ENCODE measurements at places on chromosomes 1 and 21.

DNA sequence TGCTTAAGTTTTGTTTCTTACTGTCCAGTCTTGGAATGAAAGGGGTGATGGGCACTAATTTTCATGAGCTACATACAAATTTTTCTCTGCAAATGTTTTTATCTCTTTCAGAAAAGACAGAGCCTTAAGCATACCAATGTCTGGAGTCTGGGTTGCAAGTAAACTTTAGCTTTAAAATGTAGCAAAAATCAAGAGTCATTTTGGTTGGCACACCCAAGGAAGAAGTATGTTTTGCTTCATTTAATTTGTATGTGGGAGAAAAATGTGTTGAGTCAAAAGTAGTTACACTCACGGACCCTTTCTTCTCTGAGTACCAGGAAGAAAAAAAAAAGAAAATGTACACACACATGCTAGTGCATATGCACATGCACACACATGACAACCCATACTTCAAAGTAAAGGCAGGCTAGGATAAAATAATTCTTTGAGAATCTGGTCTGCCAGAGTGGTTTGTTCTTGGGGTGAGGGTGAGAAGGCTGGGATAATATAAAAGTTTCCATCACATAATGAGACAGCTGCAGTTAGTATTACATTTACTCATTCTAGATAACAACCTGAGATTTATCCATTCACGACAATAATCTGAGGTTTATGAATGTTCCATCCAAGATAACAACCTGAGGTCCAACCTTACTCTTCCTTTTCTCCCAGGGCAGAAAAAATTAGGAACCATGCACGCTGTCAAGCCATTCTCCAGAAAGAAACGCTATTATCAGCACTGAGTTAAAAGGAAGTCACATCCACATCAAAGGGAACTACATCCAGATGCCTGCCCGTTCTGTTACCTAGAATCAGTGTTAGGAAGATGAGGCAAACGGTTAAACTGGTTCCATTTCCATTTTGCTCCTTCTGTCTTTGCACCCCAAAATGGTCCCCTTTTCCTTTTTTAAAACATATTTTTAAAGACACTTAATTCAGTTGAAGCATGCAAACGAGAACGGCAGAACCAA, 9.3 kb downstream of the DPYD start:
- no peak for DNase-seq

GRCh38 chr1:26162220-26162709, 3.4 kb downstream of the FAM110D start:
- DNase-seq: no peak

- DNase-seq: no peak
These were observed 57.1 kb downstream of the ADCY10 start for GRCh38 chr1:167856711-167857418.

GRCh38 chr1:246008363-246008831, 498.7 kb downstream of the SMYD3 start:
- DNase-seq: no peak

- DNase-seq: no peak
These were observed 86.6 kb downstream of the ZBTB18 start for GRCh38 chr1:244137725-244138124.

DNA sequence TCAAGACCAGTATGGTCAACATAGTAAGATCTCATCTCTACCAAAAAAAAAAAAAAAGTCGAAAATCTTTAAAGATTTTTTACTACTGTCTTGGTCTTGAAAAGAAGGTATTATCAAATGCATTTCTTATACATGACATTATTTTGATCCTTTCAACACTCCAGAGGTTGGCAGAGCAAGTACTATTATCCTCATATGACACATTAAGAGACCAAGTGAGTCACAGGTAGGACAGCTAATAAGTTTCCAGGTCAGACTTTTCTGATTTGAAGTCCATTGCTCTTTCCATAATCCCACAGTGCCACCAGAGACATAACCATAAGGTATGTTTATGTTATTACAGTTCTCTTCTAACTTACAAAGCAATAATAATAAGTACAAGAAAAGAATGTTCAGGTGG, 15.2 kb downstream of the DBT start:
- no peak for DNase-seq

DNA sequence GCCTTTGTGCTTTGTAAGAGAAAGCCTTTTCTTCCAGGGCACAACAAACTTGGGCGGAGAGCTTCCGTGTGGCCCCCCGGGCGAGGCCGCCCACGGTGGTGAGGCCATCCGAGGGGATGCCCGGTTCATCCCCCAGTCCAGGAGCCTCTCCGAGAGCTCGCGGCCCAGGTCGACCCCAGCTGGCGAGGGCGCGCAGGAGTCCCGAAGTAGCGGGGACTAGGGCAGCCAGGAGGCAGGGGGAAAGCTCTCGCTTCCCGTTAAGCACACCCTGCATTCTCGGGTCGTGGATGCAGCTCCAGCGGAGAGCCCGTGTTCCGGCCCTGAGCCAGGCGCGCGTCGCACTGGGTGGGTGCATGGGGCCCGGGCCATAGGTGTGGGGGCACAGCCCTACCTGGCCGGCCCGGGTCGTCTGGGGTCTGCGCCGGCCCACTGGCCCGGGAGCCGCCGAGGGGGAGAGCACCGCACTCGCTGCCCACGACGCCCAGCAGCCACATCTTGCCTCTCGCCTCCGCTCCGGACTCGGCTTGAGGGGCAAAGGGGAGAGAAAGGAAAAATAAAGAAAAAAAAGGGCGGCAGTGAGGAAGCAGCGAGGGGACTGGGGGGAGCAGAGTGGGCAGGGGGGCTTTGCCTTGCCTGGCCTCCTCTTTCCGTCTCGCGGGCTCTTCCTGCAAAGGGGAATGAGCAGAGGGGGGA, 1.8 kb downstream of the RNF220 start:
- peak; percentile 69 for DNase-seq

GRCh38 chr1:66583021-66583420, 49.1 kb downstream of the SGIP1 start:
- no peak for DNase-seq

DNA sequence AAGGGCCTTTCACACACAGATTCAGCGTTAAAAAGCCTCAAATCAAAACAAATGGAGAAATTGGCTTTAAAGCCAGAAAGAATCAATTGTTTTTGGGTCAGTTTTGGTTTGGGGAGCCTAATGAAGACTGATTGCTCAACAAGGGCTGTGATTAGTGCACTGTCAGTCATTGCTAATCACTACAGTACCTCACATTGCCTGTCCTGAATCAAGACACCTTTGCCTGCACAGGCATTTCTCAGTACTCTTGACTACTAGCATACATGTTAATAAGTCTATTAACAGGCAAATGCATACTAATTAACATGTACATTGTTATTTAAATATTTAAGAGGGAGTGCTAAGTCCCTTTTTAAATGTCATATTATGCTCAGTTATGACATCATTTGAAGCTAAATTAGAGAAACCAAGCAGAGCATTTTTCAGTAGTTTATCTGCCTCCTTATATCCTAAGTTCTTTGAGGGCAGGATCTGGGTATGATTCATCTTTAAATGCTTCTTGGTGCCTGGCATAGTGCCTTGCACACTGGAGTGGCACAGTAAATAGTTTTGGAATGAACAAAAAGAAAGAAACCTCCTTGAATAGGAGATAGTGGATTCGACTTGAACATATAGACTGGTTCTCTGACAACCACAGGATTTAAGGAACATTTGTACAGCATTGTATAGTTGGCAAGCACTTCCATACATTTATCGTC, 25.8 kb upstream of the CCN1 start:
- no peak for DNase-seq

DNA sequence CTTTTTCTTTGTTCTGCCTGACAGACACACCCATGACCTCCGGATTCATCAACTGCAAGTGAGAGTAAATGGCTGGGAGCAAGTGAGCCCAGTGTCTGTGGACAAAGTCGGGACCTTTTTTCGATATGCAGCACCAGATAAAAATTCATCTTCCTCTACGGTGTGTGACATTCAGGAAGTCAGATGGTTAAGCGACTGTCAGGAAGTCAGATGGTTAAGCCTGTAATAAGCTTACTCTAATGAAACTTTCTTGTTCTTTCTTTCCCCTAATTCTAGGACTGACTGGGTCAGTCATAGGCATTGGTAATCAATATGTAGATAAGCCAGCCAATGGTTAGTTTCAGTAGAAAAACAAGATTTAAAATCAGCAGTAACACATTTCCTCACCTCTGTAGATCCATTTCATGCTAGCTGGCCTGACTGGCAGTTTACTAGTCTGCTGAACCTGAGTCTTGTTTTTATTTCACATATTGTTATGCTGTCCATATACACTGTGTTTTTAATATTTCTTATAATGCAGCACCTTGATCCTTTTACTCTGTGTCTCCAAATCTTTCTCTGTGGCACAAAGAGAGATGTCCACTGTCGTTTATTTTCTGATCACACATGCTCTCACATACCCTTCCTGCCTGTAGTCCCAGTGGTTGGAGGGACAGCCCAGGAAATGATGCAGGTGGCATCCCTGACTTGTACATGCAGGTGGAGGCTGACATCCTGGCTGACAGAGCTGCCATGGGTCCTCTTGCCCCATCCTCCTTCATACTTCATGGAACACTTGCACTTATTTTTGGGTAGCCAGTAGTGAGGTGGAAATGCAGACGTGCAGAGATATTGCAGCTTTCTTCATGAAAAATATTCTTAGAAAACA, 115.8 kb downstream of the VPS13D start:
- DNase-seq: no peak

DNA sequence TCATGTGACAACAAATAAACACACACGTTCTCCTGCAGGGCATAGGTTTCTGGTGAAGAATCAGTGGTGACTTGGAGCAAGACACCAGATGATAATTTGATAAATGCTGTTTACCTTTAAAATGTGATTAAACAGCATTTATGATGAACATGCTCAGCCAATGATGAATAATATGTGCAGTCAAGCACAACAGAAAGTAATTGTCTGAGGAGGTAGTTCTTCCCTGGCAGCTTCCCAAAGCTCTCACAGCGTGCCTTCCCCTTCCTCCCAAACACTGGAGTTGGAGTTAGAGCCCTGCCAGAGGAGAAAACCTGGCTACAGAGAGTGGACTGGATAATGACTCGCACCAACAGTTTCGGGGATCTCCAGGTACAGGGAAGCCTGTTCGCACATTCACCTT, 463.5 kb downstream of the SMYD3 start:
- DNase-seq: no peak

- no peak for DNase-seq
These were observed 84.3 kb downstream of the OLFML3 start for GRCh38 chr1:114063544-114063943.

DNA sequence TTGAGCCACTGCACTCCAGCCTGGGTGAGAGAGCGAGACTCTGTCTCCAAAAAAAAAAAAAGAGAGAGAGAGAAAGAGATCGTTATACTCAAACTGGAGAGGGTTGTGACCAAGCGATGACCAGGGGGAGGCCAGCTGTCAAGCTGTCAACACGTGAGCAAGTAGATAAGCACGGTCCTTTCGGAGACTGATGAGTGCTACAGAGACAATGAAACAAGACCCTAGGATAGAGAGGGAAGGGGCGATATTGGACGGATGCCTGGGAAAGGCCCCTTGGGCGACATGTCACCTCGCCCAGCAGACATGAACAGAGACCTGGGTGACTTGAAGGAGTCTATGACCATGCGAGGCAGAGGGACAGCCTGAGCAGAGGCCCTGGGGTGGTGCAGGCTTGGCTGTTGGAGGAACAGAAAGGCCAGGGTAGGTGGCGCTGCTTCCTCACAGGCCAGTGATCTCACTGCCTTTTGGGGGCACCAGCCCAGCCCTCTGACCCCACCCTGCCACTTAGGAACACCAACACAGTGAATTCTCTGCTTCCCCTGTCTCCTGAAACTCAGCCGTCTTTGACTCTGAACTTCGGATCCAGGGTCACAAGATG, 100.8 kb upstream of the IFFO2 start:
- DNase-seq: no peak

DNA sequence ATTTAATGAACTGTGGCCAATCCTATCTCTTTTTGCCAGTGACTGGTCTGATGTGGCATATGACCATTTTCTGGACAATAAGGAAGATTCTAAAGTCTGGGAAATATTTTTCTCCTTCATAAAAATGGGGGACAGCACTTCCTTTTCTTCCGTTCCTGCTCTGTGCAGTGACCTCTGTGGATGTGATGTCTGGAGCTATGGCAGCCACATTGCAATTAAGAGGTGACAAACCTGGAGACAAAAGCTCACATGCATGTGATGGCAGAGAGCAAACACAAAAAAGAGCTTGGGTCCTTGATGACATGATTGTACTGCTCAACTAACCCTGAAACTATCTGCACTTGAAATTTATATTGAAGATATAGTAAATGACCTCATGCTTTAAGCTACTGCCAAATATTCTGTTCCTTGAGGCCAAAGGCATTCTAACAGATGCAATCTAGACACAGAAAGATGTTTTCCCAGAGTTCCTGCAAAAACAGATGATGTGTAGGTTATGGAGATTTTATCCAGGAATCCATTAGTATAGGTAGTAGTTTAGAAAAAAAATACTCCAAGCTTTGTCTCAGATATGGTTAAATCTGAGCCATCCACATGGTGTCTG, 2.2 kb upstream of the MAGI3 start:
- no peak for DNase-seq

DNA sequence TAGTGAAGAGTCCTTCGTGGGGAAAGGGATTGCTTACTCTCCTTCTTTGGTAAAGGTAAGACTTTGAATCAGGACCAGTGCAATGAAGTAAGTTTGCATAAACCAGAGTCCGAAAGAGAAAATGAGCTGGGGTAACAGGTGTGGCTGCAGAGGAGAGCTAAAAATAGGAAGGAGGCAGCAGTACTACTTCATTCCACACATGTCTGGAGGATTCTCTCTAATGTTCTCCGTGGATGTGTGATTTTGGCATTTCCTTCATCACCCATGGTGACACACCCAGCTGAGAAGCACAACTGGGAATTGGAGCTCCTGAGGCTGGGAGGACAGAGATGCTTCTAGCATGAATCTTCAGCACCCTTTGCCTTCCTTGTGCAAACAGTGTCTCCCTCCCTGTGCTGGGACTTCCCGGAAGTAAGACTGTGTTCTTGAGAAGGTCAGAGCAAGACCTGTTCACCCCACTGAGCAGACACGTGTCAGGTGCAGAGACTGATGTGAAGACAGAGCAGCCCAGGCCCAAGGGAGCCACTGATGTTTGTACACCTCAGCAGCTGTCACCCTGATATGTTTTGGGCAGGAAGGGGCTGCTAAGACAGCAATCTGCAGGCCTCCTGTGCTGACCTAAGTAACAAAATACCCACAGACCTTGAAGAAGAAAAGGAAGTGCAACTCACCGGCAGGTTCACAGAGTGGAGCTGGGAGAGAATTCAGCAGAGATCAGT, 13.3 kb downstream of the FCRL1 start:
- no peak for DNase-seq

- no peak for DNase-seq
These were observed 12.2 kb downstream of the PTCH2 start for GRCh38 chr1:44830900-44831304.

Data from activated CD8-positive, alpha-beta memory T cell treated with anti-CD3 and anti-CD28 coated beads for 24 hours (primary cell).